ENCODE measurements at places on chromosomes 13 and 19.

GRCh38 chr19:49423071-49423984, at the start of gene PTH2:
Gene PTH2, minus strand, starts transcription at chr19:49423441. Its CDS starts 102 bp downstream, at chr19:49423339.
- no peak for DNase-seq

DNA sequence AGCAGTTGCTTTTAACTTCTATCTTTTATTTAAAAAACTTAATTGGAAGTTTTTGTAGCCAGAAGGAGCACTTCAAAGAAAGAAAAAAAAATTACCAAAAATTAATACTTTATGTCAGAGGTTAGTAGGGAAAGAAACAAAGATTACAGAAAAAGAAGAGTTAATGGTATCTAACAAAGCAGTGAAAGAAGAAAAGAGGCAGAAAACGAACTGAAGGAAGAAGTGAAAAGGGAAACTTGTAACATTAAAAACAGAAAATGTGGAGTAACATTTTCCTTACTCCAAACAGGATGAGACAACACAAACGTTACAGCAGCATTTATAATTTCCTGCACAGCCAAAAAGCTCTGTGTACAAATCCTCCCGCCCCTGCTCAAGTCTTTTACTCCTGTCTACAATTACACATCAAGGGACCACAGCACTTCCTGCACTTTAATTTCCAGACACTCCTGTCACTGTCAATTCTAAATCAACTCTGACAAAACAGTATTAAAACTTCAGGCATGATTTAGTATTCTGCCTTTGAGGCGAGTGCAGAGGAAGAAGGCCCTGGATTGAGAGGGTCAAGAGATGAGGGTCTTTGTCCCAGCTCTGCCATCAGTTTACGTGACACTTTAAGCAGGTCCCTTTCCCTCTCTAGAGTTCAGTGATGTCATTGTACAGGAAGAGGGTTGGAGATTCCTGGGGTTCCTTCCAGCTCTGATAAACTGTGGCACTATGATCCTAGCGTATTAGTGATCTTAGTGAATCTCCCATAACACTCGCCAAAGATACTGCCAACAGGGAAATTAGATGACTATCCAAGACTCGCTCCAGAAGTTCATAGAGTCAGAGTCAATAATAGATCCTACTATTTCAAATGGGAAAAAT, 53.2 kb upstream of the LSM14A start:
- no peak for DNase-seq

- DNase-seq, result no peak
Measured at GRCh38 chr13:39866722-39867121, 211.3 kb downstream of the COG6 start.

- no peak for DNase-seq
Measured at GRCh38 chr13:26500618-26501320, 56.7 kb upstream of the WASF3 start.

GRCh38 chr13:97474349-97474980, 40.5 kb downstream of the RAP2A start:
- no peak for DNase-seq

- no peak for DNase-seq
Measured at GRCh38 chr13:98056839-98057410, 86.0 kb upstream of the FARP1 start.

- no peak for DNase-seq
Measured at GRCh38 chr13:22629374-22629773, 551.4 kb upstream of the SGCG start.
